ENCODE measurements at places on chromosomes 5 and 9.

DNA sequence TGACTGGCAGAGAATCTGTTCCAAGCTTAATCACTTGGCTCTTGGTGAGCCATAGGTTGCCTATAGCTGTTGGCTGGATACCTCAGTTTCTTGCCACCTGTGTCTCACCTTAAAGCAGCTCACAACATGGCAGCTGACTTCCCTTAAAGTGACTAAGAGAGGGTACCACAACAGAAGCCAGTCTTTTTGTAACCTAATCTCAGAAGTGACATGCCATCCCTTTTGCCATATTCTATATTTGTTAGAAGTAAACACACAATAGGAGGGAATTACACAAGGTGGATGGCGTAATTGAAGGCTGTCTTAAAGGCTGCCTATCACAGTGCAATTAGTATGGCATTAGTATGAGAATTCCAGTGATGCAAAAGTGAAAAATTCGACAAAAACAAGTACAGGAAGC lies 28.1 kb downstream of the NIPBL start:
- no peak for DNase-seq

DNA sequence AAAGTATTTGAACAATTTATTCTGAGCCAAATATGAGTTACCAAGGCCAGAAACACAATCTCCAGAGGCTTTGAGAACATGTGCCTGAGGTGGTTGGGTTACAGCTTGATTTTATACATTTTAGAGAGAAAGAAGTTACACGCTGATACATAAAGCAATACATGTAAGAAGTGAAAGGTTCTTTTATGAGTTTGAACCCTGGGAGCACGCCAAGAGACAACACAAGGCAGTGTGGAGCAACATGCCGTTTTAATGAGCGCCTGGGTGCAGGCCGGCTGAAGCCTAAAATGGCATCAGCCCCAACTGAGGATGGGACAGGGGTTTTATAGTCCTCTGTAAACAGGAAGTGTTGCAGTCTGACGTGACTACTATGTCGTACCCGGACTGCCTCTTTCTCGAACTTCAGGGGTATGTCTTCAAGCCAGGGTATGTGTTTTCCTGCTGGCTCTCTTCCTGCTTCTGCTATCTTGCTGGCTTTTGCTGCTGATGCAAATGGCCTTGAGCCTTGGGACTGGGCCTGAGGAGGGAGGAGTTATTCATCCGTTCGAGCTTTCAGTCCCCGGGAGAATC lies 193.7 kb downstream of the CYLC2 start:
- no peak for DNase-seq

- DNase-seq, result no peak
Observed at GRCh38 chr9:21510806-21511205, 28.7 kb upstream of the IFNE start.

DNA sequence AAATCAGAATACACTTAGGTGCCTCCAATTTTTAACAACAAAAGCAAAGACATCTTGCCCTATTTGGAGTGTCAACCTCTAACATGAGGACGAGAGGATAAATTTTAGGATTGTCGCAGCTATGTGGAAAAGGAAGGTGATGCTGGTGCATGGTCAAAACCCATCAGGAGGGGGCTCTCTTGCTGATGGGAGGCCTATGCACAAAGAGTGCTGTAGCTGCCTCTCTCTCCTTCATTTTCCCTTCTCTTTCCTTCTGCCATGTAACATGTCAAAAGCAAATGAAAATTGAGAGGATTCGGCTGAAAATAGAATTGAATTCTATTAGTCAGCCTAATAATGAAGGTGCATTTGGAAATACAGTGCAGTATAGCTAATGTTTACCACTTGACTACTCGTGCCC lies 578.7 kb upstream of the ZNF462 start:
- no peak for DNase-seq

- peak; percentile 76 for DNase-seq
Observed at GRCh38 chr9:135463140-135463539, 16.4 kb upstream of the PPP1R26 start.

- DNase-seq, result no peak
Observed at GRCh38 chr9:13608451-13608850, 329.0 kb upstream of the MPDZ start.

DNA sequence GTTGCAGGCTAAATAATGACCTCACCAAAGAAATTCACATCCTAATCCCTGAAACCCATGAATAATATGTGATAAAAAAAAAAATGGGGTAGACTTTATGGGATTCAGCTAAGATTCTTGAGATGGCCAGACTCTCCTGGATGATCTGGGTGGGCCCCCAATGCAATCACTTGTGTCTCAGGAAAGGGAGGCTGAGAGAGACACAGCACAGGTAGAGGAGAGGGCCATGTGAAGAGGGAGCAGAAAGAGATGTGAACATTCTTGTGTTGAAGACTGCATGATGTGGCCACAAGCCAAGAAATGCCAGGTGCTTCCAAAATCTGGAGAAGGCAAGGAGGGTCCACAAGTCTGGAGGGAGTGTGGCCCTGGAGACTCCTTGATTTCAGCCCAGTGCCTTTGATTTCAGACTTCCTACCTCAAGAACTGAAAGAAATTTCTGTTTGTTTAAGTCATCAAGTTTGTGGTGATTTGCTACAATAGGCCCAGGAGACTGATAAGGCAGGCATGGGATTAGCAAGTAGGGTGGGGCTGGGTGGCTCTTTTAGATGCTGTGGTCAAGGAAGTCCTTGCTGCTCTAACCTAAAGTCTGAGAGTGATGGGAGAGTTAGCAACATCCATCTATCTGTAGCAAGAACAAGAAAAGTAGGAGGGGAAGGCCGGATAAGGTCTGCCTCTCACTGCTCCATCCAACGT lies 86.6 kb upstream of the FAM120A start:
- DNase-seq, result no peak

GRCh38 chr9:133606708-133607025 lies 2.5 kb downstream of the FAM163B start:
- no peak for DNase-seq

DNA sequence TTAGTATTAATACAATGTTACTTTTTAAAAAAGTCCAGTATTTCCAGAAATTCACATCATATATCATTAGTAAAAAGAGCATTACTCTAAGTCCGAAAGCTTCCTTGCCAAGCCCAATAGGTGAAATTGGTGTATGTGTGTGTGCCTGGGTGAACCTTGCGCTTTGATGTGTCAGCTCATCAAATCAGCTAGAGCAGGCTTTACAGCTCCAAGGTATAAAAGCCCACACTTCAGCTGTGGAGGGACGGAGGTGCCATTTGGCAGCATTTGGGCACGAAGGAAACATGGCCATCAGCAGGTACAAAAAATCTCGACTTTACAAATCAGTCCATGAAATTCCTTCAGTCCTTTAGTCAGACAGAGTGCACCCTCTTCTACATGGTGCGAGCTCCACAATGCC lies 76.5 kb upstream of the IL7R start:
- DNase-seq, result no peak

GRCh38 chr5:173554038-173554955 lies 62.2 kb downstream of the BOD1 start:
- no peak for DNase-seq

DNA sequence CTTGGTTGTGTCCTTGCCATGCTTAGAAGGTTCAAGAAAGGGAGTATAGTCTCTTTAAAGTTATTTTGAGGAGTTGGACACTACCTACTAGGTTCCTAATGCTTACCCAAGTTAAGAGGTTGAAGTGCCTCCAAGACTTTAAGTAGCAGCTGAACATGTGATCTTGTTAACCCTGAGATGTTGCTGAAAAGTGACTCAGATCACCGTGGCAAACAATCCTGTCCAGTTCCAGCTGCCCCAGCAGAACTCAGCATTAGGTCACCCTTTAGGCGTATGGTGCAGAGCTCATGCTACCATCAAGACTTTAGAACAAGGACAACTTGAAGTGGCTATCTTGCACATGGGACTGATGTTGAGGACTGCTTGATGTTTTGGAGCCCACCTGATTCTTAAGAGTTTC lies 22.5 kb downstream of the ZNF462 start:
- peak; percentile 76 for DNase-seq

- no peak for DNase-seq
Observed at GRCh38 chr9:81239388-81239787, 450.0 kb downstream of the TLE1 start.

DNA sequence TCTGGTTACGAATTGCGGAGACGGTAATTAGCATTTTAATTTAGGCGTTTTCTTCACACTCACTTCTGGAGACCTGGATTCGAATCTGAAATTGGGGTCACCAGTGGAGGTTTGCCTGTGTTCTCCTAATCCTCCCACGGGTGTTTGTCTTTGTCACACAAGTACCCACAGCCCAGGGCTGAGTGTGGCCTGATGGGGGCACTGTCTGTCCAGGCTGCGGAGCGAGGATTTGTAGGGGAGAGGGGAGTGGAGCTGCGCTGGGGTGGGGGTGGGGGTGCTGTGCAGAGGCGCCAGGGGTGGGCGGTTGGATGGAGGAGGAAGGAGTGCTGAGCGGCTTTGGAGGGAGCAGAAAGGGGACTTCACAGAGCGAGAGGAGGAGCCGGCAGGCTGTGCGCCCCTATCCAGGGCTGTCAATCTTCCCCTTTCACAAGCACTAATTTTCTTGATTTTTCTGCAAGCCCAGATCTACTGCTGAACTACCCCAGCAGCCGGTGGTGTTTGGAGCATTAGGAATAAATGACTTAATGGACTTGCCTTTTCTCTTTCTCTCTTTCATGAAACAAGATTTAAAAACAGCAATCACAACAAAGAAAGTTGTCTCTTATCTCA lies 53.1 kb downstream of the TSPAN17 start:
- DNase-seq, result no peak

GRCh38 chr5:121573721-121574382 lies 277.8 kb upstream of the FTMT start:
- no peak for DNase-seq

GRCh38 chr5:118577621-118578020 lies 410.7 kb downstream of the DTWD2 start:
- no peak for DNase-seq

DNA sequence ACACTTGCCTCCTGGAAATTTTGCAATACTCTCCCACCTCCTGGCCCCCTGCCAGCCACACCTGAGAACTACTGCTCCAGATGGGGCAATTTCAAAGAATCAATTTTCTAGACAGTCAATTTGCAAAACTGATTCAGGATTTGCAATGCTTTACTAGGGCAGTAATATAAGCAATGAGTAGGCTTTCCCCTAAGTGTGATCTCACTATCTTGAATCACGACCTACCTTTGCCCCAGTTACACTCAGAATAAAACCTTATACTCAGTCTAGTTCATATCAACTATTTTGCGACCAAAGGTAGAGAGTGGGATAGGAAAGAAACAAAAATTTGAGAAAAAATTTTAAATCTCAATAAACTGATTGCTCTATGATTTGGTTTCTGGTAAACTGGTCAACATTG lies 54.4 kb downstream of the DROSHA start:
- DNase-seq, result no peak

- peak; percentile 99 for DNase-seq
Observed at GRCh38 chr9:129776938-129777768, 24.3 kb upstream of the PTGES start.
